ENCODE measurements at places on chromosomes 16 and 17.

- DNase-seq = no peak
Observed at GRCh38 chr16:4486126-4486893, 10.1 kb downstream of the HMOX2 start.

GRCh38 chr16:53084746-53085334, 30.0 kb downstream of the CHD9 start:
- DNase-seq = no peak

GRCh38 chr16:55072976-55073375, 142.3 kb downstream of the IRX5 start:
- no peak for DNase-seq

GRCh38 chr17:58382108-58382871, 30.3 kb upstream of the SUPT4H1 start:
- DNase-seq = no peak

DNA sequence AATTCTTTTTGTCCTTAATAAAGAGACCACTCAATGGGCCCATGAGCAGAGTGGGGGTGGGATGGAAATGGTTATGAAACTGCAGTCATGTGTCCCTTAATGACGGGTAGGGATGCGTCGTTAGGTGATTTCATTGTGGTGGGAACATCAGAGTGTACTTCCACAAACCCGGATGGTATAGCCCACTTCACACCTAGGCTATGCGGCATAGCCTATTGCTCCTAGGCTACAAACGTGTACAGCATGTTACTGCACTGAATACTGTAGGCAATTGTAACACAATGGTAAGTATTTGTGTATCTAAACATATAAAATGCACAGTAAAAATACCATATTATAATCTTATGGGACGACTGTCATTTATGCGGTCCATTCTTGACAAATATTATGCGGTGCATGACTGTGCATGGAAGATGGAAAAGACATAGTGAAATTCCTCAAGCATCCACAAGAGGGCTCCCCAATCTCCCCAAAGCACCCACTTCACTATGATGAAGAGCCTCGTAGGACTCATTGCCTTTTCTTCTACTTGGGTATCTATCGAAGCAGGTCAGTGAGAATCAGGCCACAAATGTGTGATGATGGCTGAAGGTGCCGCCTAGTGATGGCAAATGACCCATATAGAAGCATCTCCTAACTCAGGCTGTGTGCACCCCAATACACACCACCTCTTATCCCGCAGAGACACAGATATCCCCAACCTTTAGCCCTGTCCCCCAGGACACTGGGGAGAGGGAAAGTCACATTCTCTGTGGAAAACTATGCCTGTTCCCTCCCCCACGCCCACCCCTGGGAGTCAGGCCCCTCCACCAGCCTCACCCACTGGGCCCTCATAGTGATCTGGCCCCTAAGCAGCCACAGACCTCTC, 43.5 kb downstream of the TBX21 start:
- peak; percentile 17 for DNase-seq

DNA sequence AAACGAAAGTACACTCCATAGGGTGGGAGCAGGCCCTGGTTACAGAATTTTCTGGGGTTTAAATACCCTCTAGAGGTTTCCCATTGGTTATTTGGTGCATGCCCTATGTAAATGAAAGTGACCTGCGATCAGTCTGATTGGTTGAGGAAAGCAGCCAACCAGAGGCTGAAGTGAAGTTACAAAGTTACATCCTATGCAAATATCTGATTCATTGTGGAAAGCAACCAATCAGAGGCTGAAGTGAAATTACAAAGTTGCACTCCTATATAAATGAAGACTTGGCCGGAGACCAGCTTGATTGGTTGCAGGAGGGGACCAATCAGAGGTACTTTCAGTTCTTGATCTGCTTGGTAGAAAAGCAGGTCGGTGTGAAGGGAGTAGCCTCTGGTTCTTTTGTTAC, 24.4 kb downstream of the NAA60 start:
- no peak for DNase-seq

DNA sequence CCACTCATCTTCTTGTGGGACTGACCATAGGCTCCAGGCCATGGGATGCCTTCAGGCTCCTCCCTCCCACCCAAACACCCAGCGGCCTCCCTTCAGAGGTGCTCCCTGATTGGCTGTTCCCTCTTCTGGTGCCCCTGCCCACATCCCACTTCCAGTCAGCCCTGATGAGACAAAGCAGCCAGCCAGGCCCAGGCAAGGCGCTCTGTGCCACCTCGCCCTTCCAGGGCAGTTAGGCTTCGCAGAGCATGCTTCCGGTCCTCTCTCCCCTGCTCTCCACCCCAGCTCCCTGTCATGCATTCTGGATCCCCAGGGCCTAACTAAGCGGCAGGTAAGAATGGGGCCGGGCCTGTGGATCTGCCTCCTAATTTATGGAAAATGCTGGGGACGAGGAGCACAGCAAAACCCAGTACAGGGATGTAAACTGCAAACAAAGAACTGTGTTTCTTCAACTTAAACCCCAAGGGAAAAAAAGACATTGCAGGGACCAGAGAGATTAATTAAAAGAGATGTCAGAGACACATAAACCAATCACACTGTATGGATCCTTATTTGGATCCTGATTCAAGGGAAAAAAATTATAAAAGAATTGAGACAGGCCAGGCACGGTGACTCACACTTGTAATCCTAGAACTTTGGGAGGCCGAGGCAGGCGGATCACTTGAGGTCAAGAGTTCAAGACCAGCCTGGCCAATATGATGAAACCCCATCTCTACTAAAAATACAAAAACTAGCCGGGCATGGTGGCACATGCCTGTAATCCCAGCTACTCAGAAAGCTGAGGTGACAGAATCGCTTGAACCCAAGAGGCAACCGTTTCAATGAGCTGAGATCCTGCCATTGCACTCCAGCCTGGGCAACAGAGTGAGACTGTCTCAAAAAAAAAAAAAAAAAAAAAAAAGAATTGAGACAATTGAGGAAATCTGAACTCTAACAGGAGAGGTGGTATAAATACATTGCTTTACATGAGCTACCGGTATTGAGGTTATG, 26.0 kb downstream of the ZDHHC7 start:
- DNase-seq = no peak

DNA sequence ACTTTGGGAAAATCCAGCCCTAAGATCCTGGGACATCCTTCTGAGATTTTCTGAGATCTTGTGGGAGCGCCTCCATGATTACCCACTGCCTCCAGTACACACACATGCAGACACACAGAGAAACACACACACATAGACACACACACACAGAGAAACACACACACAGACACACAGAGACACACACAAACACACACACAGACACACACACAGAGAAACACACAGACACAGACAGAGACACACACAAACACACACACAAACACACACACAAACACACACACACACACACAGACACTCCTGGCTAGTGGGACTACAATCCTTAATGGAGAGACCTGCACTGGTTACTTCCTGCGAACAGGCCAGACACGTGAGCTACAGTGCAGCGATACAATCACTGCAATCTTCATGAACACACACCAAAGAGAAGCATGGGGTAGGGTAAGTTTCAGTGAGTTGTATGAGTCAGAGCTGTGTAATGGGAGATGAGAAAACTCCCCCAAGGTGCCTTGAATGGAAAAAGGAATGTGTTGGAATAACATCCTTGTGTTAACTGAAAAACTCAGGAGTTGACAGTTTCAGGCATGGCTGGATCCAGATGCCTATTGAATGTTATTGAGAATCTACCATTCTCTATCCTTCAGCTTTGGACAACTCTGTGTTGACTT, 79.5 kb downstream of the SLC6A2 start:
- no peak for DNase-seq

DNA sequence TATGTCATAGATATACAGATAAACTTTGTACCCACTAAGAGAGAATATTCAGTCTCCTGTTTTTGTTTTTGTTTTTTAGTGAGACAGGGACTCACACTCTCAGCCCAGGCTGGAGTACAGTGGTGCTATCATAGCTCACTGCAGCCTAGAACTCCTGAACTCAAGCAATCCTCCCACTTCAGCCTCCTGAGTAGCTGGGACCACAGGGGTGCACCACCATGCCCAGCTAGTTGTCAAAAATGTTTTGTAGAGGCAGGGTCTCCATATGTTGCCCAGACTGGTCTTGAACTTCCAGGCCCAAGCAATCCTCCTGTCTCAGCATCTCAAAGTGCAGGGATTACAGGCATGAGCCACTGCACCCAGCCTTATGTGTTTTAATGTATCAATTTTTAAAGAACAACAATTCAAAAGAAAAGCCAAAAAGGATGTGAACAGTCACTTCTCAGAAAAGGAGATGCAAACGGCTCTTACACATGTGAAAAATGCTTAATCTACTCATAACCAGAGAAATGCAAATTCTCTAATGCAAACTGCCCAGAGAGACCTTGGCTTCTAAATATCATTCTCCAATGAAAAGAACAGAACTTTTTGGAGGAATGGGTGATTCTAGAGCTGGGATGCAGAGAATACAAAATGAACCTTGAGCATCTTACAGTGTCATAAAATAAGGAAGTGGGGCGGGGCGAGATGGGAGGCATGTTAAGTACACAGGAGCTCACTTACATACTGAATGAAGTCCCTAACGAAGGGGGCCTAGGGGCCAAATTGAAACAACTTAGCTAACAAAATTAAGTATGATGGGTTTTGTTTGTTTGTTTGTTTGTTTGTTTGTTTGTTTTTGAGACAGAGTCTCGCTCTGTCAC, 7.3 kb upstream of the CMTM3 start:
- DNase-seq = no peak

DNA sequence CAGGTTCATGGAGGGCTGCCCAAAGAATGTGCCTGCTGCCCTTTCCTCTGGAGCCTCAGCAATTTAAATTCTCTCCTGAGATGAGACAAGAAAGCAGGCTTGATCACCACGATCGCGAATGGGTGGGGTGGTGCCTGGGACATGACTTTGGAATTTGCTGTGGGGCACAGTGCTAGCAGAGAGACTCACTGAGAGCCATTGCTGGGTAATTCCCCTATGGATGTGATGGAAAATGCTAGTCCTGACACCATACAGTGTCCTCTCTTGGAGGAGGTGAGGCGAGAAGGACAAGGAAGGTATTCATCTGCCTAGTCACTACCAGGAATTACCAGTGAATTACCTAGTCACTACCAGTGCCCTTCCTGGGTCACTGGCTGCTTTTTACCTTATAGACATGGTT, 15.5 kb downstream of the FAM20A start:
- no peak for DNase-seq

DNA sequence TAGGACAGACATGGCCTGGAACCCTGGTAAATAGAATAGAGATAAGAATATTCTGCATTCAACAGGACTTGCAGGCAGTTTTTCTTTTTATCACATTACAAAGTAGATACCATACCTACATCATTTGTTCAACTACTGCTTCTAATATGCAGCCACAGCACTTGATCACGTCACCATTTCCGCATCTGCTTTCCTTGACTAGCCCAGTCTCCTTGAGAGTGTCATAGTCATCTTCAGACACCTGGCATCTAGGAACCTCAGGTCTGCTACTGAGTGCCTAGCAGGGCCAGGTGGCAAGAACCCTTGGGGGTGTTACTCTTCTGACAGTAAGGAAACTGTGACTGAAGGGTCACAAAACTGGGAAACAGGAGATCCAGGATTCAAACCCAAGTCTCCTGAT, 93.2 kb upstream of the TOB1 start:
- DNase-seq = no peak

GRCh38 chr17:29089601-29090044, 46.7 kb downstream of the PIPOX start:
- no peak for DNase-seq

- DNase-seq = no peak
Observed at GRCh38 chr17:73267648-73268537, 6.2 kb upstream of the CPSF4L start.

DNA sequence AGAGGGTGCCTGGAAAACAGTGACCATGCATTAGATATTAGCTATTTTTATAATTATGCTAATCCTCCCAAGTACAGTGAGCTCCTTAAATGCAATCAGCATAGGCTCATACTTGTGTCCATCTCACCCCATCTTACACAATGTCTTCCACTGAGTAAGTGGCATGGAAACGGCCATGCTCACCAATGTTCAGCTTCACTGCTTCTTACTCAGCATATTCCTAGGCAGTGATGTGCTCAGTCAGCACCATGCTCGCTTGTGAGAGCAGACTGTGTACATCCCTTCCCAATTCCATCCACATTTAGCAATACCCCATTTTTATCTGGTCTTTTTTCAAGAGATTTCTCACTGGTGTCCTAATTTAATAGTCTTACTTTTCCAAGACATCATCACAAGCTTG, 454.8 kb upstream of the SOX9 start:
- DNase-seq = no peak

GRCh38 chr16:24253192-24253591, 2.9 kb upstream of the CACNG3 start:
- no peak for DNase-seq

GRCh38 chr16:65318138-65318537, 196.3 kb upstream of the CDH11 start:
- no peak for DNase-seq

- DNase-seq = no peak
Observed at GRCh38 chr17:40107522-40108174, 7.3 kb upstream of the NR1D1 start.

GRCh38 chr17:76309461-76309860, 1.4 kb upstream of the QRICH2 start:
- DNase-seq = no peak

GRCh38 chr17:38748149-38748891, at the start of gene PCGF2:
Gene PCGF2 (minus strand): TSS chr17:38748336. CDS start chr17:38740402, 7,934 bp downstream.
- DNase-seq = no peak

GRCh38 chr17:27905447-27906225, 12.5 kb upstream of the LYRM9 start:
- DNase-seq = no peak

DNA sequence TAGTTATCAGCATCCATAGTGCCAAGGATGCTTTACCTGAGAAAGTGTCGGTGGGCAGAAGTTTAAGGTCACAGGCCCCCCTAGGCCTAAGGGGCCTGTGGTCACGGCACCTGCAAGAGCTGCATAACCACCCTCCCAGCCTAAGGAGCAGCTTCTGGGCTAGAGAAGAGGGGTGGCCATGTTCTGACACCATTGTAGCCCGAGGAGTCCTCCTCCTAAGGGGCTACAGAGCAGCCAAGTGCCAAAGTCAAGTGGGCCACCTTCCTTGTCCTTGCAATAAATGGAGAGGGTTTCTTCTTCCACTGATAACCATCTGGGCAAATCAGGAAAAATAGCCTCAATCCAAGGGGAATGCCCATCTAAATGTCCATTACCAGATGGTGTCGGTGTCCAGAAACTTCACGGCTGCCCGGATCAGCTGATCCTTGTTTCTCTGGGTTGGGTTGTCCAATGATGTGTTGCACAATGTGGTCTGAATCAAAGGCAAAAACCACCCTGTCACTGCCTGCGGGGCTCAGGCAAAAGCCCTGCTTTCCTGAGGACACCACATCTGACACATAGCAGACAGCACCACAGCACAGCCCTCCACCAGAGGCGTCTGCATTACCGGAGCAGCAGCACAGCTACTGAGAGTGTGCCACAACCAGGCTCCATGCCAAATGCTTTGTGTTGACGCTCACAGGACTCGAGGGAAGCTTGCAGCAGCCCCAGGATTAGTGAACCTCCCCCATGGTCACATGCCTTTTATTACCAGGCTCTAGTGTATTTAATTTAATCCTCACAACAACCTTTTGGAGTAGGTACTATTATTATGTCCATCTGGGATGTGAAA, 12.8 kb downstream of the ATPAF2 start:
- DNase-seq = peak; percentile 40
